T-helper 17 cell (primary cell): ENCODE measurements at places on chromosomes 4 and X.

DNA sequence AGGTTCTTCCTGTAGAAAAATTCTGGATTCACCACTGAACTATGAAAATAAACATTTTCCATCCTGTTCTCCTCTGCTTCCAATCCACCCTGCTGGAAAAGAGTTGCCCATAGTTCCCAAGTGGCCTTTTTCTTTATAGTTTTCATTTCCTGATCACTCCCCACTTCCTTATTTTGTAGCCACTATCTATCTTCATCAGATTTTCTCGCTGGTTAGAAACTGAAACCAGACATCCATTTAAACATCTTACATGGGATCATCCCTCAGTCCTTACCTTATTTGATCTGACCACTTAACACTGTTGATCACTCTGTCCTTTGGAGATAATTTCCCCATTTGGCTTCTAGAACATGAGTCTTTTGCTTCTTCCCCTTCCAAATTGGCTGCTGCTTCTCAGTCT is 42.2 kb upstream of the SCOC start:
- no peak for DNase-seq

- no peak for DNase-seq
Measured at GRCh38 chr4:4860600-4861389, 1.3 kb downstream of the MSX1 start.

DNA sequence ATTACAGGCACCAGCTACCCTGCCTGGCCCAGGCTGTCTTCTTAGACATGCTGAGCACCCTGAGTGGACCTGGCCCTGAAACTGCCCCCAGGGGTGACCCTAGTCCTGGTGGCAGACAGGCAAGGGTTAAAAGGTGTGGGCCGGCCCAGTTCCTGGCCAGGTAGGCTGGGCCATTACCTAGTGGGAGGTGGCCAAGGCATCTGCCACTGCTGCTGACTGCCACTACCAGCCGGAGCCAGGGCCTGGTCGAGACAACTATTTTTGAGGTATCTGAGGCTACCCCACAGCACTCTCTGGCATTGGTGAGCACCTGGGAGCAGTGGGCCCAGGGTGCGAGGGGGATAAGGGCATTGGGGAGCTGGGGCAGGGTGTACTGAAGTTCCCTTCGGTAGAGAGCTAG is at the start of gene CCDC120:
CCDC120 (plus strand) TSS at position 206 of the 400 bp plus-strand sequence. CDS start 3,043 bp downstream, outside the sequence.
- DNase-seq, result no peak

- DNase-seq, result no peak
Measured at GRCh38 chr4:185145572-185145971, 2.5 kb downstream of the SLC25A4 start.

GRCh38 chr4:174919886-174920423 is 1.8 kb downstream of the ADAM29 start:
- no peak for DNase-seq

DNA sequence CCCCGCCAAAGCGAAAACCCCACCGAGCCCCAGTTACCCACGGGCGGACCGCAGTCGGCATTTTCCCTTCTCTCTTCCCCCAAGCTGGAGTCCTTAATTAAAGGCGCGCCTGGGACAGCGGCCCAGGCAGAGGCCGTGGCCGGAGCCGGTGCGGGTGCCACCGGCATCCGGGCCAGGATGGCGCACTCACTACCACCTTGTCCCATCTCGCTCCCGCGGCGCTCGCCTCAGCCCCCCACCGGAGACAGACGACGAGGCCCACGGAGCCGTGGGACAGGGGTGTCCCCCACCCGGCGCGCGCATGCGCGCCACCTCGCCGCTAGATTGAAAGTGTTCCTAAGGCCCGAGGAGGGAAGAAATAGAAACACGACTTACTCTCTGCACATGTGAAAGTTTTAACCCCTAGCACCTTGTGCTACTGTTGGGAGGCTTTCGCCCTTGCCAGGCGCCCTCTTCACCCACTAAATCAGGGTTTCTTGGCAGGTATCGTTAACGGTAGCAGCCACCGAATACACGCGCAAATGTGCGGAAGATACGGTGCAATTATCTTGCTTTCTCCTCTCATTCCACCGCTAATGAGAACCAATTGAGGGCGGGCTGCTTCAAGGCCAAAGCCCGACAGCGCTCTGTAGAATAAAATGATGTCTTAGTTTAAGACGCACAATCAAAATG is 64.3 kb upstream of the CCDC160 start:
- no peak for DNase-seq

DNA sequence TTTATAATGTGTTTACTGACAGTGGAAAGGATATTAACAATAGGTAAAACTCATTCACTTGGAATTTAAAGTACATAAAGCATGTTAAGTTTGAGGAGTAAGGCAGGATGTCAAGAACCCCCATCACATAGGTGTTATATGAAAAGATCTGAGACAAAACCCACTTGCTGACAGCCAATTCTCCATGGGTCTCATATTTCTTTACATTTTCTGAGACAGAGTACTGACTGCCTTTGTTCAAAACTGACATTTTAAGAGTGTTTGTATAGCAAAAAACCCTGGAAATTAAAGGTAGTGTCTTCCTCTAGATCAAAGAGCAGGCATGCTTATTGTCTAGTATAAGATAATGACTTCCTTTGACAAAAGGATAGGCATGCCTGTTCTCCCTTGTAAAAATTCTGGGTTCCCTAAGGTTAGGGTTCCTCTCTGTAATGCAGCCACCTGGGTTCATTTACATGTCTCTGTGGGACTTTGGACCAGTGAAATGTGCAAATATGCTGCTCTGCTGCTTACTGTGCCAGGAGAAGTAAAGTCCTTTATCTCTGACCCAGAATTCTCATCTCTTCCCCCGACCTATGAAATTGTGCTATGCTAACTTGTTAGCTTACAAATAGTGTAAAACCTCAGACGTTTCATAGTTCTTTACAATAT is 123.6 kb downstream of the PCDH18 start:
- no peak for DNase-seq

DNA sequence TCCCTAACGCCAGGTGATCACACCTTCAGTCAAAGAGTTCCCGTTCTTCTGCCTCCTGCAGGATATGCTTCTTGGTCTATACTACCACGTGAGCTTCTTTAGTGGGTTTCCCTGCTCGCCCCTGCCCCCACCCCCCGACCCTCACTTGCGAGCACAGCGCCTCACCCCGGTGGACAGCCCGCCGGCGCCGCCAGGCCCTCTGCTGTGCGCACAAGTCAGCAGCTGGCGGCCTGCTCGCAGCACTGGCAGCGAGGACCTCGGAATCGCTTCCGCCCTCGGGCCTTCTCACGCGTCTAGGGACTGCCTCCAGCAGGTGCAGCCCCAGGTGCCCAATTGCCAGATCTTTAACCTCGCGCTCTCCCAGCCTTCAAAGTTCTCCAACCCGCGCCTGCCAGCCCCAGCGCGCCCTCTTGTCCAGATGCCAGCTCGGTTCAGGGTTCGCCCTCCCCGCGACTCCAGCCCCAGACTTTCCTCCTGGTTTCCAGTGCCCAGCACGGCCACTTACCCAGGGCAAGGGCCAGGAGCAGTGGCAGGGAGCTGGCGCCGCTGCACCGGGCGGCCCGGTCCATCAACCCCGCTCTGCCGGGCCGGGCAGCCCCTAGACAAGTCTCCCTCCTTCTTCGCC is 454 bp downstream of the BTC start:
- DNase-seq, result no peak

DNA sequence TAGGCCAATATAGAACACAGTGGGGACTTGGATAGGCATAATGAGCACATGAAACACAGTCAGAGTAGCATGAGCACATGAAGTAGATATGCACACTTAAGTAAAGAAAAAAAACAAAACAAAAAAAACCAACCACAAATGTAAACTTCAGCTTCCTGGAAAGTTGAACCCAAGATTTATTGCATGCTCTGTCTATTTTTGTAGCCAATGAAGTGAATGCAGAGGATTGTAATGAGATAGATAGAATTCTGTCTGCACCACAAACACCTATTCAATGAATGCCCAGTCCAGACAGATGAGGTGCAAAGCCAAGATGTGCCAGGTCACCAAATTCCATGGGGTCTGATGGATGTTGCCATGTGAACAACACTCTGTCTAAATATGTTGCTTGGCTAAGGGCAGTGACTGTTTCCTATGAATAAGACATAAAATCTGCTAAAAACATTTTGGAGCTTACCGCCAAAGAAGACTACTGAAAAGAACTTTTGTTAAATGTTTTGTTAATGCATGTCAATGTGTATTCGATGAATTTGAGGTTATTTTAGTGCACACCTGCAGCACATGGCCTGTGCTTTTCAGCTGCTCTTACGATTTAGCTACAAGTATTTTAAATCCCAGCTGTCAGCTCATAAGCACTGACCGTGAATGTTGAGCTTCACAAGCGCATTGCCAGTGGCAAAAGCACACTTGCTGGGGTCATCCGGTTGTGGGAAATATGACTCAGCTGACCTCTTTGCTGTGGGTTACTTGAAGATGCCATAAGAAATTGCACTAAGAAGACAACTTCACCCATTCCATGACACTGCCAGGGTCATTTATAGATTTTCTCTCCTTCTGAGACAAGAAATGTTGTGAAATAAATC is 374.8 kb upstream of the GNPDA2 start:
- DNase-seq, result no peak

- no peak for DNase-seq
Measured at GRCh38 chr4:154421618-154422017, 70.0 kb downstream of the DCHS2 start.

DNA sequence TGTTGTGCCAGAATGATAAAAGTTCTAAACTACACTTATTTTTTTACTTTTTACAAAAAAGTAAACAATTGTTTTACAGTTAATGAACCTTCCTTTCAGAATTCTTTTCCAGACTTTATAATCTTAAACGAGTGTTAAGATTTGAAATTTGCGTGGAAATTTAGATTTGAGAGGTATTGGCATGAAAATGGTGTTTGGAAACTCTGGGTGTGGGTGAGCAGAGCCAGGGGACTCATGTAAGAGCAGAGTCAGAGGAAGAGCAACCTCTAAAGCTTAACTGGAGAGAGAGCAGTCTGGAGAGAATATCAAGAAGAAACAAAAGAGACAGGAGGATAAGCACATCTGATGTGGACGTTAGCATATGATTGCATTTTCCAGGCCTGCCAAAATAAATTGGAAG is 48.2 kb downstream of the MMRN1 start:
- no peak for DNase-seq
